ENCODE measurements at places on chromosomes 1 and 21.
A peak's percentile ranks its signal among the peaks of the same experiment; 100 is the strongest.

- DNase-seq, result no peak
Measured at GRCh38 chr21:43278359-43278758, 109.6 kb downstream of the CRYAA start.

GRCh38 chr1:180970333-180971079 is 52.2 kb downstream of the STX6 start:
- DNase-seq, result no peak

DNA sequence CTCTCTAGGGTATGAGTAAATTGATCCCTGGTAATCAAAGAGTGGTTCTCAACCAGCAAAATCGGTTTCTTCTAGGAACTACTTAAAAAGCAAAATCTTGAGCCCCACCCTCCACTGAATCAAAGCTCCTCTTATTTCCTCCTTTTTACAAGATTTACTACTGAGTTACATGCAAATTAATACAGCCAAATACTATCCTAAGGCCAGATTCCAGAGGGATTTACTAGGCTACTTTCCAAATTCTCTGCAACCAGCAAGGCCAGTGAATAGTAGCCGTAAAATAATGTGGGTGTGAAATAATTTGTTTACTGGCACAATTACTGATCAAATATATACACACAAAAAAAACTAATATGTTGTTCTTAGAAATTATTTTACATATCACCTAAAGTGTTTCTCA is 1583.8 kb downstream of the NCAM2 start:
- DNase-seq, result peak; percentile 35

- DNase-seq, result no peak
Measured at GRCh38 chr21:34305605-34306604, 57.9 kb upstream of the KCNE2 start.

- DNase-seq, result no peak
Measured at GRCh38 chr21:28910280-28910887, 82.3 kb downstream of the LTN1 start.

GRCh38 chr21:36260030-36260787 is 59.8 kb upstream of the MORC3 start:
- peak; percentile 86 for DNase-seq

DNA sequence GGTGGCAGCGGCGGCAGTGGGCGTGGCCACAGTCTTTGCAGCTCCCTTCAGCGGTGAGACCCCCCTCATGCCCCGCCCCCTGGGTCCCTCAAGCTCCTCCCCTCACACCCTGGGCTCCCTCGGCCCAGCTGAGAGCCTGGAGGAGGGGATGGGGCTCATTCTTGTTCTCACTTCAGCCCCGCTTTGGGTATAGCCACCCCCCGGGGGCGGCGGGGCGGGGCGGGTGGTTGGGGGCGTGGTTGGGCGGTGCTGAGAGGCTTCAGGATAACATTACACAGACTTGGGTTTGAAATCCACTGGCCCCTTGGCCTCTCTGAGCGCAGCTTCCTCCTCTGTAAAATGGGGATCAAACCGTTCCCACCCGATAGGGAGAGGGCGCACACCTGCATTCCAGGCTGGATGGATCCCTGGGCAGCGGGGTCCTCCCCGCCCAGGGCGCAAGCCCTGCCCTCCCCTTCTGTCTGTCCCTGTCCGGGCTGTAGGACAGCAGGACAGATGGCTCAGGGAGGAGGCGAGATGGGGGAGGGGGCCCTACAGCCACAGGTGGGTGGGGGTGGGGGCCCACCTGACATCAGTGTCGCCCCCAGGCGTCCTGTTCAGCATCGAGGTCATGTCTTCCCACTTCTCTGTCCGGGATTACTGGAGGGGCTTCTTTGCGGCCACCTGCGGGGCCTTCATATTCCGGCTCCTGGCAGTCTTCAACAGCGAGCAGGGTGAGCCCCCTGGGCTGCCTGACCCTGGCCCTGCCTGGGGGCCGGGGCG is 5.1 kb downstream of the CLCNKA start:
- peak; percentile 38 for DNase-seq

DNA sequence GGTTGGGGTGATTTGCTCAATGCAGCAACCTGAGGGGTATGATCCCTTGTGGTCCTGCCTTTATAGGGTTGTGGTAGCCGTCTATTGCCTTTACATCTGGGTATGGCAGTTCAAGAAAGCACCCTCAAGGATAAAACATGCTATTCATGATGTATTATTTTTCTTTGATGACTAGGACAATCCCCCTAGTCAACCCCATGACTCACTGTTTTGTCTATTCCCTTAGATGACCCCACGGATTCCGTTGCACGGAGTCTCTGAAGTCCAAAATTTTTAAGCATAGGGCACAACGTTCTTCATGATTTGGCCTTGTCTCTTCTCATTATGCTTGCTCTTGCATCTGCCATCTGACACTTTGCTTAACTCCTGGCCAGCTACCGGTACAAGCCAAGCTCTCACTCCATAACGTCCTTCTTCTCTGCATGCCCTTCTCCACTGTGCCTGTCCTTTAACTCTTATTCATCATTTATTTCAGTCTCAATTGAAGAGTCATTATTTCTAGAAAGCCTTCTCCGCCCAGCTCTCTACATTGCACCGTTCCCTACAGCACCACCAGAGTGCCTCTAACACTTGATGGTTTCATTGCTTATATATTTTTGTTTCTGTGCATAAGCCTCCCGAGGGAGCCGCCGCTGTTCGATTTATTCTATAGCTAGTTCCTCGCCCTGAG is 838 bp upstream of the DISP1 start:
- no peak for DNase-seq

GRCh38 chr1:115183158-115183557 is 93.9 kb upstream of the TSPAN2 start:
- DNase-seq, result no peak

GRCh38 chr21:36125512-36126207 is 9.2 kb upstream of the CBR3 start:
- peak; percentile 75 for DNase-seq

DNA sequence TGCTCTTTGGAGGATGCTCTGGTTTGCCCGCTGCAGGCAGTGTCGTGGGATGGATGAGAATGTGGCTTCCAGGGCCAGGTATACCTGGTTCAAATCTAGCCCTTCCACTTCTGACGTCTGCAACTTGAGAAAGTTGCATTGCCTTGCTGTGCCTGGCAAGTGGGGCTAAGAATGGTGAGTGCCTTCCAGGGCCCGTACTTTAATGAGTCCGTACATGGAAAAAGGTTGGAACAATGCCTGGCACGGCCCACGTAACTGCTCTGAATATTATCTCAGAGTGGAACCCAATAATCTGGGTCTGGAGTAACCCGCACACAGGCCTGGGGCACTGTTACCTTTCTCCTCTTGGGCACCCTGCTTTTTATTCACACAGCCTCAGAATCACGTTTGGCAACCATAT is 146.7 kb upstream of the EDN2 start:
- DNase-seq, result peak; percentile 38

- no peak for DNase-seq
Measured at GRCh38 chr21:45630066-45630694, 13.3 kb upstream of the PCBP3 start.

- DNase-seq, result peak; percentile 88
Measured at GRCh38 chr21:38244885-38245869, 11.6 kb upstream of the KCNJ15 start.

- DNase-seq, result no peak
Measured at GRCh38 chr1:178639326-178639725, 85.7 kb upstream of the RALGPS2 start.

GRCh38 chr1:12552951-12553921 is 64.8 kb downstream of the DHRS3 start:
- DNase-seq, result peak; percentile 66

GRCh38 chr1:5966543-5967205 is 25.6 kb downstream of the NPHP4 start:
- no peak for DNase-seq

DNA sequence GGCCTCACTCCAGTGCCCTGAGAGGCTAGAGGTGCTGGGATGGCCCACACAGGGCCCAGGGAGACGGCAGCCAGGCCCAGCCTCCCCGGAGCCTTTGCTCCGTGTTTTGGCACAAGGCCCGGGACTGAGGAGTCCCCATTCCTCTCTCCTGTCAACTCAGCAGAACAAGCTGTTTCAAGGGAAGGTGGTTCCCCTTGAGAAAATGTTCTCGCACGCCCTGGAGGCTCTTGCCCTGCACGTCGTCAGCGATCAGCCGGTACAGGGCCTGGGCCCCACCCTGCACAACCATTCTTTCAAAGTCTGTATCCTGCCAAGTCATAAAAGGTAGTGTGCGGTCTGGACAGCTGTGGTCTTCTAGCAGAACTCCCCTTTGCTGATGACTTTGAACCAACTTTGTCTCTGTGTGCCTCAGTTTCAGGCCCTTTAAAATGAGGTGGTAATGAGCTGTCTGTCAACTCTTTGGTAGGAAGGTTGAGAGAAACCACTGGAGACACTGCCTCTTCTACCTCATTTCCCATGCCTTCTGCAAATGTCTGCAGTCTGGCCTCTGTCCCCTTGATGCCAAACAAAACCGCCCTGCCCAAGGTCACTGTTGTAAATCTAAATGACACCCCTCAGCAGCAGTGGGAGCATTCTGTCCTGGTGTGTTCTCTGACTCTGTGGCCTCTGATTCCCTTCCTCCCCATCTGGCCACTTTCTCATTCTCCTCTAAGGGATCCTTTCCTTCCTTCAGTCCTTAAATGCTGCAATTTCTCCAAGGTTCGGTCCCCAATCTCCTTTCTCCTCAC is 138.6 kb upstream of the JUN start:
- DNase-seq, result peak; percentile 51

DNA sequence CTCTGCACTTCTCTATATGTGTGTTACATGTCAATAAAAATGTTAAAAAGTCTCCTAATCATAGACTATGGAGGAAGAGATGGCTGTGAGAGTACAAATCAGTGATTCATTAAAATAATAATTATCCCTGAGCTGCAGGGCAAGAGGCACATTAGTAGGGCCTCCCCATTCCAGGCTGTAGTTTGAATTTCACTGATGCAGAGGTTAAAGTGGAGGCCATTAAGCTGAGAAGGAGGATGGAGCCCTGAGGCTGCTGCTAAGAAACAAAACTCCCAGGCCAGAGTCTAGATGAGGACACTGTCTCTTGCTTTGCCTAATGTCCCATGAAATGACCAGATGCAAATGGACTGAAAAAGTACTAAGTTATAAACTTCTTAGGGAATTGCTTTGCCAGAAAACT is 89.1 kb upstream of the WDR26 start:
- DNase-seq, result no peak

DNA sequence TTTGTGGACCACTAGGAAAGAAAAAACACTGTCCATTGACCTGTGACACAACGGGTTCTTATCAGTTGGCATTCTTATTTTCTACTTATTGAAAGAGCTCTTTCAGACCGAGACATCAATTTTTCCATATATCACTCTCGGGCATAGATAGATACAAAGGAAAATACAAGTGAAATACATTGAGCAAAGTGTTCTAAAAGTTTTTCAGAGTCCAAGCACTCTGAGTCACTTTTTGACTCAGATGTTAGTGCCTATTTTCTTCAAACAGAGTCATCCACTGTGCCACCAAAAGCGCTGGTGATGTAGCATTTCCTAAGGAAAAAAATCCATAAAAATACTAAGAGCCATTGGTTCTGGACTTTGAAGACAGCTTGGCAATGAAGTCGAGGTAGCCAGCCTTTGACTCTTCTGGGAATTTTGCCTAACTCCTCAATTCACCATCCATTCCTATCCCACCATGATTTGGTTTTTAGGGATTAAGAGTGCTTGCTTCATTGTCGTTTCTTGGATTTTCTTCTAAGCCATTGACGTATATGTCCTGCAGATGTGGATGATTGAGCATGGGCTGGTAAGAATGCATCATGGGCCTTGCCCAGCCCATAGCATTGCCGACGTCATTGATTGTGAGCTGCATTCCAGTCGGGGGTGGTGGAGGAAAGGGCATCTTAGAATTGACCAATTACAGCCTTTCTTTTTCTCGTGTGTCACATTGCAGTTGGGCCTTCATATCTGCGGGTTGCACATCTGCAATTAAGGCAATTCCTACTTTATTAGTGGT is 10.6 kb downstream of the GALNT2 start:
- DNase-seq, result no peak

DNA sequence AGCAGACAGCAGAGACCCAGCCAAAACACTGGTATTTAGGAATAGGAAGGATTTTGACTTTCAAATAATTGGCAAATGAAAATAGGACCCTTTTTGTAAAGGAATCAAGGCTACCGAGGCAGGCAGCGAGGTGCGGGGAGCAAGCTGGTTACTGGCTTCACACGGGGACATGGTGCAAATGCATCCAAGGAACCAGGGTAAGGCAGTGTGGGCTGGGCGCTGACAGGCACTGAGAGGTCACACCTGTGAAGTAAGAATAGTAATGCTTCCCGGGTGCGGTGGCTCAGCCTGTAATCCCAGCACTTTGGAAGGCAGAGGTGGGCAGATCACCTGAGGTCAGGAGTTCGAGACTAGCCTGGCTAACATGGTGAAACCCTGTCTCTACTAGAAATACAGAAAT is 15.5 kb downstream of the CHAF1B start:
- DNase-seq, result no peak

GRCh38 chr1:160121388-160121787 is 5.8 kb downstream of the ATP1A2 start:
- DNase-seq, result no peak

DNA sequence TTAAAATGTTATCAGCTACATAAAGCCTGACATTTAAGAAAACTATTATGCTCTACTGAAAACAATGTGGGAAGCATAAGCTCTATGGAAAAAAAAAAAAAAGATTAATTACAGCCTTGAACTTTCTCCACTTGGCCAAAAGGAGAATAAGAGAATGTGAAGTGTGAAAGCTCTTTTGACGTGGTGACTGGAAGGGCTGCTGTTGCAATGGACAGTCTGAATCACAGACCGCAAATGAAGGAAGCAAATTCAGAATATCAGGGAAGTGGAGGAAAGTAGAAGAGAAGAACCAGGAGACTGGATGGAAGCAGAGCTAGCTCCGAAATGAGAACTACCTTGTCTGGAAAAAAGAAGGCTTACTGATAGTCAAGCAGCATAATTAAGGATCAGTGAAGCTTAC is 106.8 kb downstream of the AK5 start:
- no peak for DNase-seq

GRCh38 chr1:115447672-115448071 is 109.6 kb upstream of the NGF start:
- DNase-seq, result no peak

- no peak for DNase-seq
Measured at GRCh38 chr1:229086686-229087085, 184.2 kb upstream of the RAB4A start.

DNA sequence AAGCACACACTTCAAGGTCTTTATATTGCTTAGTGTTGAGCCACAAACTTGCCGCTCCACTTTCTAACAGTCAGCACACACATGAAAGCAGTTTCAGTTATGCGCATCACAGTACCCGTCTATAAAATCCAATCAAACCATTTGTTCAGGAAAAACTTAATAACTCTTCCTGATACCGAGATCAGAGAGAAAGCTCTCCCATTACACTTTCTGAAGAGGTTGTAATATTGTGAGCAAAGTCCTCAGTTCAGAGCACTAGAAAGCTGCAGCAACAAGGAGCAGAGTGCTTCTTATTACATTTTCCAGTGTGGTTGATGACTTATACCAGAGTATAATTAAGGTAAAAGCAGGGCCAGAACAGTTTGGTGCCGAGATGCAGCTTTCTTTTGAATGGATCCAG is 102.8 kb upstream of the F3 start:
- no peak for DNase-seq

GRCh38 chr1:162904579-162904978 is 43.6 kb upstream of the CCDC190 start:
- DNase-seq, result peak; percentile 90

Measured in astrocyte of the hippocampus (primary cell).